ENCODE measurements at places on chromosomes 11 and 22.

DNA sequence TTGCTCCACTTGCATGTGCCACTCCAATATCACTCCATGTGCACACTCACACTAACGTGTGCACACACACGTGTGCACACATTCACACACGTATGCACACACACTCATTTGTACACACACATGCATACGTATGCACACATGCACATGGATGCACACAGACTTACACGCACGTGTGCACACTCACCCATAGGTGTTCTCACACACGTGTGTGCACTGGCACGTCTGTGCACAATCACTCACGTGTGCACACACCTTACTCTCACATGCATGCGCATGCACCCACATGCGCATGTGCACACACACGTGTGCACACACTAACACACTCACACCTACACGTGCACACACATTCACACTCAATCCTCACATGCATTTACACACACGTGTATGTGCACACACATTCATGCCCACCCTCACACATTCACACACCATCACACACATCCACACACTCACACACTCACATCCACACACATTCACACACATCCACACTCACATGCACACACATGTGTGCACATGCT lies 9.3 kb upstream of the MS4A15 start:
- no peak for DNase-seq

DNA sequence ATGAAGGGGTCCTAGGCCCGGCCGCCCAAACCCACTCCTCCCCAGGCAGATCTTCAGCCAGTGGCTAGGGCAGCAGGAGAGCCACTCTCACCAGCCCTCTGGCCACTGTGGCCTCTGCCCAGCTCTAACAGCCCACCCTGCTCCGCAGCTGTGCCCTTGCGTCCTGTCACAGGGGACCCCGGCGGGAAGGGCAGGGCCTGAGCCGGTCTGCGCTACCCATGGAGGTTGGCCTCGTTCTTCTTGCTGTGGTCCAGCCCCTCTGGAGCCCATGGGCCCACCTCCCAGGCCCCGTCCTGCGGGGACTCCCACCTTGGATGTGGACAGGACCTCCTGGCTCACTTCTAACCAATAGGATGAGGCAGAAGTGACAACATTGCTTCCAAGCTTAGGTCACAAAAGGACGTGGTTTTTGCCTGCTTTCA lies 38.3 kb upstream of the TH start:
- no peak for DNase-seq

GRCh38 chr11:94597896-94598295 lies 30.7 kb downstream of the PIWIL4 start:
- DNase-seq, result no peak

DNA sequence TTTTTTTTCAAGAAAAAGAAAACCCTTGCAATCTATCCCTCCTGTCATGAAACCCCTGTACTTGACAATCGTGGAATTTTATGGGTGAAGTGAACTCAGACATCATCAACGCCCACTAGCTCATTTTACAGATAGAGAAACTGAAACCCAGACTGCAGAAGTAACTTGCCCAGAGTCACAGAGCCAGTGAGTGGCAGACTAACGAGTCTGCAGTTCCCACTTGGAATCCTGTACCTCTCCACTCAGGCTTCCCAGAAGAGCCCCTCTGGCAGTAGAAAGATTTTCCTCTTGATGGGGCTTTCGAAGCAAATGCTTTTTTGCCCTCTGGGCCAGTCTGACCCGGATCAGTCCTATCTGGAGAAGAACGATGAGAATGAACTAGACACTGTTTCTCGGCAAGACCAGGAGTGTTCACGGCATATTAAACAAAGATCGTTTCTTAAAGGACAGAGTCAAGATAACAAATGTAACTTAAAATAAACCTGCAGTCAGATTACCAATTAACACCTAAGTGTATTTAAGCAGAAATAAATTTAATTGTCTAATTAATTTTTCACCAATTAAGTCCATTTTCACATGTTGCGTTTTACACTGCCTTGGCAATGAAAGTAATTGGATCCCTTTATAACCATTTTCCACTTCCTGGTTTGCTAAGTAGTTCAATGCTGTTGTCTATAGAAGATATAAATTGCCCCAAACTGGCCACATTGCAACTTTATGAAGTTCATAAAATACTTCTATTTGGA lies 61.3 kb upstream of the CREB3L1 start:
- DNase-seq, result no peak

Measured in NCI-H2227 treated with DMSO at 0.1 percent for 48 hours (cell line).